ENCODE measurements at places on chromosomes 1 and 21. TPM values are rescaled to one million over a fixed set of nuclear protein-coding genes. Genes with fewer than 3 reads are reported as not detected.

Gene TGFB2
- total RNA-seq, result 6.6 TPM

Gene LYPLAL1
- 65.6 TPM for total RNA-seq

Gene SIPA1L2
- total RNA-seq, result 102 TPM

Gene LCE1E
- total RNA-seq, result not detected

Gene NASP
- total RNA-seq, result 30.4 TPM

Gene RGS18
- total RNA-seq, result 0.22 TPM

DNA sequence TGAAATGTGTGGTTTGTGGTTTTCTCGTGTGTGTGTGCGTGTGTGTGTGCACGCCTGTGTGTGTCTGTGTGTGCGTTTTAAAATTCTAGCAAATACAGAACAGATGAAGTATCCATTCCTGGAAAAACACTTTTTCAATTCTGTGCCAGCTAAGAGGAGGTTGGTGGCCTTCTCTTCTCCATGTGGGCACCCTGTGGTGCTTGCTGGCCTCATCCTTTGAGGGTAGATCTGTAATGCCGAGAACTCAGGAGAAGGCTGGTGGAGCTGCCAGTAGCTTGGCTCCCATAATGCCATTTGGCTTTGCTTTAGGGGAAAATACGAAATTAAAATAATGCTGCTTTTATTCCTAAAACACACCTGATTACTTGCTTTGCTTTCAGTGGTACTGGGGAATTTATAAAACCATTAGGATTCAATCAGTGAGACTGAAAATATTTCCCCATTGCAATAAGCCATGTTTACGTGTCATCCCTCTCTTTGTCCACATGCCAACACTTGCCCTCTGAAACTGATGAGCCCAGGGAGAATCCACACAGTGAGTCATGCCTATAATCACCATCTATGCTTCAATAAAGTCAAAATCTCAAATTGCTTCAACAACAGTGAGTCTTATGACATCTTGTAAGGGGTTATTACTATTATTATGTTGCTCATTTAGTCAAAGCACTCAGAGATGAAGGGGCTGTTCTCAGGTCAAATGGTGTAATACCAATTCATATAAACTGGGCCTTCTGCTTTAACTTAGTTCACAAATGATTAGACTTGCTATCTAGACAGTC, 39.2 kb downstream of the ABCA4 start:
- DNase-seq, result no peak

DNA sequence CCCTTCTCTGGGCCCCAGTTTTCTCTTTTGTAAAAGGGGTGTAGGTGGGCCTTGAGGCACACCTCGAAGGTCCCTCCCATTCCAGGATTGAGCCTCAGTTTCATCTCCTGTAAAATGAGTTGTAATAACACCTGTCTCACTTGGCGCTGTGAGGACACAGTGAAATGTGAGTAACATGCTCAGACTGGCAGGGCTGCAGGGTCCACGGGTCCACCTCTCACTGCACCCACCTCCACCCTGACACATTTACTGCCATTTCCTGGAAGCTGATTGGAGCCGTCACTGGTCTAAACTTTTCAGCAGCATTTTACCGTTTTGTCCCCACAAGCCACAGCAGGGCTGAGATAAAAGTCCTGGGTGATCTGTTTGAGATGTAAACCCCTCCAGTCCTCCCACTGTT, 398.0 kb downstream of the PTPRU start:
- no peak for DNase-seq

GRCh38 chr1:208448425-208448824, 204.2 kb upstream of the PLXNA2 start:
- no peak for DNase-seq

GRCh38 chr1:25356848-25357247, 18.7 kb downstream of the TMEM50A start:
- DNase-seq, result no peak

- no peak for DNase-seq
Measured at GRCh38 chr1:33616780-33617179, 144.3 kb downstream of the ZSCAN20 start.

GRCh38 chr21:20592463-20592862, 405.7 kb upstream of the NCAM2 start:
- no peak for DNase-seq

- no peak for DNase-seq
Measured at GRCh38 chr1:101907264-101907663, 89.5 kb downstream of the OLFM3 start.

DNA sequence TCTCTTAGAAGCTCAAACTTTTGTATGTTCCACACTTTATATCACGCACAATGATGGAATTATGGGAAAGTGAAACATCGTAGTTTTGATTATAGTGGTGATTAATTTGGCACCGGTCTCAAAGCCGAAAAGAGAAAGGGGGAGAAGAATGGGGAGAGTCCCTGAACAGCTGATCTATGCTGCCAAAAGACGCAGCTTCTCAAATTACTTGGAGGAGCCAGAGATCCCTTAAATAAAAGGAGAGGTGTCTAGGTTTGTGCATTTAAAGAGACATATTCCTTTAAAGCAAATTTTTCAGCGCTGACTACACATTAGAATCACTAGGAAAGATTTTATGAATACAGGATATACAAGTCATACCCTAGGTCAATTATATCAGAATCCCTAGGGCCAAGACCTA, 599.6 kb upstream of the ADAMTS5 start:
- DNase-seq, result no peak

Data from heart left ventricle (tissue), 16 donors.